Cortex of kidney (tissue), 1 donor: ENCODE measurements at places on chromosomes 13 and 19.

DNA sequence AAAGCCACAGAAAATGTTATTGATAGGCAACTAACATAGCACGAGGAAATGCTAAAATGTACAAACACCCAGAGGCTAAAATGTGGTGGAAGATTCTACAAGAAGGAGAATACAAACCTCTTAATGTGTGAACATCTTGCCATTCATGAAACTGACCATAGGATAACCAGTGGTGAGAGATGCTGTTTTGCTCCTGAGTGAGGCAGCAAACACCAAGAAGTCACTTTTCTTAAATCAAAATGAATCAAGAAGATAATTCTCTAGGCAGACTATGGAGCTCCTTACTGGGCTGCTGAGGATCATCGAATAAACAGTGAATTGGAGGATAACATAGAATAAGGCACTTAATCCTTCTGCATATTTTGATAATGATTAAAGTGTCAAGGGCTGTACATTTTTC lies 375.4 kb upstream of the SLITRK6 start:
- DNase-seq = no peak

GRCh38 chr19:18205200-18205892 lies 1.5 kb upstream of the RAB3A start:
- no peak for DNase-seq

- DNase-seq = no peak
Measured at GRCh38 chr19:34675250-34675649, 1.7 kb downstream of the SCGB2B2 start.

- no peak for DNase-seq
Measured at GRCh38 chr19:4831304-4831978, at the start of gene TICAM1. Gene TICAM1 (minus strand): TSS chr19:4831712. CDS start chr19:4818377, 13,335 bp downstream.

DNA sequence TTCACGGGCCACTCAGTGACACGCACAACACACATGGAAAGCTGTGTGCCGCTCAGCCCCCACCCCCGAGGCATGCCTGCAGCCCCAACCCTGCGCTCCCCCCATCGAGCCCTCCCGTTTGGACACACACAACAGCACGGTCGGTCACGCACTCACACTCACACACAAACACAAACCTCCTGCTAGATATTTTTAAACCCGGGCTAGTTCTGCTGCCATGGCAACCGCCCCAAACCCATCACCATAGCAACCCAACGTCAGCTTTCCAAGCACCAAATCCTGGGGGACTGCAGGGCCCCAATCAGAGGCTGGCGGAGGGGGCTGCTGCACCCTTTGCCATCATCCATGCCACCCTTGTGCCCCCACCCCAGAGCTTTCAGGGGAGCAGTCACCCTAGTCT lies 2.5 kb upstream of the NOVA2 start:
- DNase-seq = no peak

- no peak for DNase-seq
Measured at GRCh38 chr13:21344662-21345176, 114.4 kb downstream of the ZDHHC20 start.

DNA sequence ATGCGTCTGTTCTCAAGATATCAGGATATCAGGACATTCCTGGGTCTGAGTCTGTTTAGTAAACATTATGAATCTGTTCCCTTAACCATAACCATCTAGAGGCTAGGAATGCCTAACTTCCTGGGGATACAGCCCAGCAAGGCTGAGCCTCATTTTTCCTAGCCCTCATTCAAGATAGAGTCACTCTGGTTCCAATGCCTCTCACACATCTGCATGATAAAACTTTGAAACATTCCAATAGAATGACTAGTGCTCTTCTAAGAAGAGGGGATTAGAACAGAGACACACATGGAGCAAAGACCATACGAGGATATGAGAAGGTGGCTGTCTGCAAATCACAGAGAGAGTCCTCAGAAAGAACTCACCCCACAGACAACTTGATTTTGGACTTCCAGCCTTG lies 20.6 kb upstream of the CABP5 start:
- no peak for DNase-seq

DNA sequence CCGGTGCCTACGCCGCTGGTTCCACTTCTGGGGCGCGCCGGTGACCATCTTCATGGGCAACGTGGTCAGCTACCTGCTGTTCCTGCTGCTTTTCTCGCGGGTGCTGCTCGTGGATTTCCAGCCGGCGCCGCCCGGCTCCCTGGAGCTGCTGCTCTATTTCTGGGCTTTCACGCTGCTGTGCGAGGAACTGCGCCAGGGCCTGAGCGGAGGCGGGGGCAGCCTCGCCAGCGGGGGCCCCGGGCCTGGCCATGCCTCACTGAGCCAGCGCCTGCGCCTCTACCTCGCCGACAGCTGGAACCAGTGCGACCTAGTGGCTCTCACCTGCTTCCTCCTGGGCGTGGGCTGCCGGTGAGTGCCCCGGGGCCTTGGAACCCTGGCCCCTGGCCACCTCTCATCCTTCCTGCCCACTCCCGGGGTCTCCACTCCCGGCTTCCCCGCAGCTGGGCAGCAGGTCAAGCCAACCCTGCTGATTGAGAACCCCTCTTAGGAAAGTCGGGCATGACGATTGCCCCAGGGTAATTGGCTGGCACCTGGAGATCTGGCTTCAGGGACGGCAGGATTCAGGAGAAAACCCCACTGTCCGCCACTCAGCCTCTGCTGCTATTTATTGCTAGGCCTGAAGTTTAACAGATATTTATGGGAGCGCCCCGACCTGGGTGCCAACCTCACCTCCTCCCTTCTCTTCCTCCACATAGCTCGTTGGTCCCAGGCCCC lies 39.1 kb downstream of the TRPM4 start:
- no peak for DNase-seq

- no peak for DNase-seq
Measured at GRCh38 chr19:48818234-48818820, 7.5 kb upstream of the BCAT2 start.
